ENCODE measurements at places on chromosomes 4 and X.

- no peak for DNase-seq
Observed at GRCh38 chr4:145299380-145300076, 119.1 kb upstream of the OTUD4 start.

DNA sequence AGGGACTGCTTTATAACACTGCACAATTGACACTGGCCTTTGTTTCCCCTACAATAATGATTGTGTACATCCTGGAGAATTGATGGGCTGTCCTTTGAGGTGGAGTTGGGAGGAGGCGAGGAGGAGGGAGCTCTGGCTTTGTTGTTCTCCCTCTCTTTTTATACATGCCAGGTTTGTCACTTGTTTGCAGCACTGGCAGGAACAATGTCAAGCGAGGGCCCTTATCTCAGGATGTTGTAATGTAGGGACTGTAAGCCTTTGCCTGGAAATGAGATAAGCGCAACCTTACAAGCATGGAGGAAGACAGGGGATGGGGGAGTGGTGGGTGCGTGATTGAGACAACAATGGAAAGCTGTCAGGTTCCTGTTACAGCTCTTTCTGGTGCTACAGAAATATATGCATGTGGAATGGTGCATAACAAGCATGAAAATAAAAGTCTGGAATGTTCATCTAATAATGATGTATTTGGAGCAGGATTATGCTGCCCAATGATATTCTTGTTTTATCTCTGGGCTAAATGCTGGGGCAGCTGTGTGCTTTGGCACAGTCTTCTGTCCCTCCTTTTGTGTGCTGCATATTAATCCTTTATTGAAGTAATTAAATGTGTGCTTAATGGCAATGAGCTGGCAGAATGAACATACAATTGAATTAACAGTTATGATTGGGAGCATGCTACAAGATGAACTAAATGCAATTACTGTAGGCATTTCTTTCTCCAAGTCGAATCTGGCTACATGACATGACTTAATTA, 294.4 kb downstream of the GPAT3 start:
- DNase-seq: peak; percentile 37

DNA sequence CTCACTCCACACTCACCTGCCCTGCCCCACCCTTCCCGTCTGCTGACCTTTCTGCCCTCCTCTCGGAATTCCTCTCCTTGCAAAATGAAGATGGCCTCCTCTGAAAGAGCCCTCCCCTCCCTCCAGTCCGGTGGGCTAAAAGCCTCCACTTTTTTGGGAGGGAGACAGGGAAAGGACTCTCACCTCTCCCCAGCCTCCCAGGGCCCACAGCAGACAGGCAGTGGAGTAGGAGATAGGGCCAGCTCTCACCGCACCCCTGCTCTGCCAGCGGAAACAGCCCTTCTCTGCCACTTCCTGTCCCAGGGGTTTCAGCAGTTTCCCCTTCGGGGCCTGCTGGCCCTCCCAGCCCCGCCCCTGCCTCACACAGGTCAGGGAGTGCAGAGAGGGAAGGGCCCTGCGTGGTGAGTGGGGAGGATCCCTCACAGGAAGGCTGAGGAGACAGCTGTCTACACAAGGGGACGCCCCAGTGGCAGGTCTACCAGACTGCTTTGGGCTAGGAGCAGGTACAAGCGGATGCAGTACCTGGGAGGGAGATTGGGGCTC, 18.2 kb downstream of the ELF4 start:
- DNase-seq: peak; percentile 68

GRCh38 chr4:26402458-26402857, 81.6 kb downstream of the RBPJ start:
- no peak for DNase-seq

- DNase-seq: no peak
Observed at GRCh38 chr4:188596021-188596420, 456.8 kb downstream of the TRIML1 start.

DNA sequence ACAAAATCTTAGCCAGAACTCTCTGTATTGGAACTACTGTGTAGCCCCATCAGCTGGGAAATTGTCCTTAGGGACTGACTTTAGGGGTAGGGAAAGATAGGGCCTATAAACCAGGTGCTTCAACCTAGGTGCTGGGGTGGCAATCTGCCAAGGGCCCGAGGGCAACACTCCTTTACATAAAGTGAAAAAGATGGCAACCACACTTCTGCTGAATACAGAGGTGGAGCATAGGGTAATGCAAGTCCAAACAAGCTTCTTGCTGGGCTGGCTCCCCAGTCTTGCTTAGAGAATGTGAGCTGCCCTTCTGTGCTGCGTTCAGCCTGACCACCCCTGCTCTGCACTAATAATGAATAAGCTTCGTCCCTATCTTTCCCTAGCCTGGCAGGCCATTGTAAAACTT, 9.8 kb downstream of the ZBTB33 start:
- DNase-seq: no peak

- DNase-seq: peak; percentile 17
Observed at GRCh38 chrX:2242326-2242725, 258.4 kb downstream of the DHRSX start.

DNA sequence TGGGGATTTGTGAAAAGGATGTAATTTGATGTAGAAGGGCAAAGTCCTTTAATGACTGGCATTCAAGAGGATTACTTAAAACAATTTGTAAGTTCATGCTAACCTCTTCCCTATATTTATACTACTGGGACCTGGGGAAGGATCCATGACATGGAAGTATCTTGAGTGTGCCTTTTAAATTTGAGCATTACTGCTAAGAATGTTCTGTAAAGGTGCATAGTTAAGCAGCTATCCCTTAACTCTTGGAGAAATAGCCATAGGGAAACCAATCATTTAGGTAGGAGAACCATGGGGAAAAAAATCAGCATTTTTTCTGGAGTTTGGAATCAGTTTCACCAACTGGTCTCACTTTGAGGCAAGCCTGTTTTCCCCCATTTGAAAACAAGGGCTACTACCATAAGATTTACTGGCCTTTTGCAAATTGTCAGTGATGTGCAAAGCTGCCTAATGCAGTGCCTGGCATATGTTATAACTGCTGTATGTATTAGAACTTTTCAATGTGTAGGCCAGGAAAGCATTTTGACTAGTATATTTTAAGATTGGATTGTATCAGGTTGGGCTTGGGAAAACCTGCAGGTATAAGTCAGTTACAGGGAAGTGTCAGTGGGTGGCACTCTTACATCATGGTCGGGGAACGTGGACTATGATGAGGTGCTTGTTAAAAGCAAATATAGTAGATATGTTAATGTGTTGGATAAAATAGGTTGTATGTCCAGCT, 72.1 kb downstream of the PRSS12 start:
- no peak for DNase-seq

DNA sequence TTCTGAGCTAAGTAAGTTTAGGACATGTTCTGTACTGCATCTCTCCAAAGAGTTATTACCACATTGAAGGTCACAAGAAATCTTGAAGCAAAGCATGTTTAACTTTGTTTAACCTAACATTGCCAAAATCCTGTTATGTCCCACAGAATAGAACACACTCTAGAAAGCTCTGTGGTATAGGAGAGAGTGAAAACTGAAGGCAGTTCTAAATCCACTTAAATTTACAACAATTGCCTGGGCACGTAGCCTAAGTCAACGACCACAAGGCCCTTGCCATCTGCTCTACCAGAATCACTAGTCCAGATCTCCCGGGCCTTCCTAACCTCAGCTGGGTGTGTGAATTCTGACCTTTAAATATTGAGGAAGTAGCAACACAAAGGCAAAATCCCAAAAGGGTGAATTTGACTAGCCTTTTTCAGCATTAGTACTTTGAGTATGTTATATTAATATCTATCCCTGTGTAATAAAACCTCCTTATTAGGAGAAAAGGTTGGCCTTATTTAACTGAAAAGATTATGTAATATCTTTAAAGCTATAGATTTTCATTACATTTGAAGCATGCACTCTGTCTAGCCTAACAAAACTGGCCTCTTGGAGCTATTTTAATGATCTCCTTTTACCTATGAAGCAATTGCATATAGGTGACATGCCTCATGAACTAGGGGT, 4.5 kb upstream of the MAML3 start:
- no peak for DNase-seq

DNA sequence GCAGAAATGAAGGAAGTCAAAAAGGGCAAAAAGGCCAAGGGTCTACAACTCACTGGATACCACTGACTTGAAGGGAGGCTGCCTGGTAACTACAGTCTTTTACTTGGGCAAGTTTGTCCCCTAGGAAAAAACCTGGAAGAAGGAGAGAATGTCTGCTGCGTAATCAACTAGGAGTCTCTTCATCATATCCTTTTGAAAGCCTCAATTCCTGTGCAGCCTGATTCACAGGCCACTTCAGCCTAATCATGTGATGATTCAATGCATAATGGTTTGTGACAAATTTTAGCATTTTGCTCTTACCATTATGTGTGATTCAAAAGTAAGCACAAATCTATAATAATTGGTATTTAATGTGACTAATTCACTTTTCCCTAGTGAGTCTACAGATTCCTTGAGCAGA, 273.6 kb downstream of the FRMPD4 start:
- no peak for DNase-seq

GRCh38 chrX:100083211-100083610, 326.9 kb downstream of the PCDH19 start:
- no peak for DNase-seq

DNA sequence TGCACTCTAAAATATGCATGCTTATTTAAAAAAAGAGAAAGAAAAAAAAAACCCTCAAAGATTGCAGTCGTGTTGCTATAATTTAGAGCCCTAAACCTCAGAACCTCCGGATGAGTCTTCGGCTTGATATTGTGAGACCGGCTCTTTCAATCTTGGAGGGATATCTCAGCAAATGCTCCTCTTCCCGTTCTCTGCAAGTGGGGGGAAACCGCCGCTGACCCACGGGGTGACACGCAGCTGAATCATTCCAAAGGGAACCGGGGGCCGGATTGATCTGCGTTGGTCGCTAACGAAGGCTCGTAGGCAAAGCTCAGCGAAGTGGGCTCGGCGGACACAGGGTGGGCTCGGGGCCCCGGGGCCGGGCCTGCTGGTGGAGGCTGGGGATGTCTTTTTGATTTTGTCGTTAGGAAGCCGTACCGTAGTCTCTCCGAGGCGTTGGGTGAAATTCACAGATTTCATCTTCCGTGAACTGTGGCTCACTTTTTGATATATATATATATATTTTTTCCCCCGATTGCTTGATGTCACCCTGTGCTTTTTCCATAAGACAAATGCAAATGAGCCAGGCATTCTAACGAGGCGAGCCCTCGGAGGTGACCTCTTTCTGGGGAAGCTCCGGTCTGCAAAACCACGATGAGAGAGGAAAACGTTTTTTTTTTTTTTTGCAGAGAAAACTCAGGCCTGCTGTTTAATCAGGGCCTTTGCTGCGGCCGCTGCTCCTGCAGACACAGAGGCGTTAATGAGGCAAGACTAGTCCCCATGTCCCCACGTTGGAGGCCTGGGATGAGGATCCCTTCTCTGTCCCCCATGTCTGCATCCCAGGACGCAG, 110.7 kb upstream of the PPP2R3B start:
- DNase-seq: no peak
